Aorta (tissue), 5 donors: ENCODE measurements at places on chromosomes 7 and 10.

DNA sequence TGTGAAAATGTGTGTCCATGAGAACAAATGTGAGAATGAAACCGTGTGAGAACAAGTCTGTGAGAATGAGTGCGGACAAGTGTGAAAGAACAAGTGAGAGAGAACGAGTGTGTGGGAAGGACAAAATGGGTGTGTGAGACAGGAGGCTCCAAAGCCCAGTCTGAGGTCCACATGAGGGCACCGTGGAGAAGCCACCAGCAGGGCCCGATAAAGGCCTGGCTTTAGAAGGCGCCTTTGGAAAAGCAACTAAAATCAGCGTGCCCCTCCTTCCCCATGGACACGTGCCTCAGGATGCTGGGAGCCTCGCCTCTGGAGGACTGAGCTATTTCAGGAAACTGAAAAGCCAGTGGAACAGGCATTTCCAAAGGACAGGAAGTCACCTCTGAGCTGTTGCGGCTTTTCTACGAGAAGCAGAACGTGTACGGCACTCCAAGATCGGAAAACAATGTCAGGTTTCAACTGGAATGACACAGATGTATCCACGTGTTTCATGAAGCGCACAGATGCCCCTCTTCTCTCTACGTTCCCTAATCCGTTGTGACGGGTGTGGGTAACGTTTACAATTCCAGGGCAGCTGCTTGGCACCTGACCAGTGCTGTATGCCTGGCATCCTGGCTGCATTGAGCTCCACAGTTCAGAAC lies 46.4 kb downstream of the ESYT2 start:
- peak; percentile 85 for DNase-seq

DNA sequence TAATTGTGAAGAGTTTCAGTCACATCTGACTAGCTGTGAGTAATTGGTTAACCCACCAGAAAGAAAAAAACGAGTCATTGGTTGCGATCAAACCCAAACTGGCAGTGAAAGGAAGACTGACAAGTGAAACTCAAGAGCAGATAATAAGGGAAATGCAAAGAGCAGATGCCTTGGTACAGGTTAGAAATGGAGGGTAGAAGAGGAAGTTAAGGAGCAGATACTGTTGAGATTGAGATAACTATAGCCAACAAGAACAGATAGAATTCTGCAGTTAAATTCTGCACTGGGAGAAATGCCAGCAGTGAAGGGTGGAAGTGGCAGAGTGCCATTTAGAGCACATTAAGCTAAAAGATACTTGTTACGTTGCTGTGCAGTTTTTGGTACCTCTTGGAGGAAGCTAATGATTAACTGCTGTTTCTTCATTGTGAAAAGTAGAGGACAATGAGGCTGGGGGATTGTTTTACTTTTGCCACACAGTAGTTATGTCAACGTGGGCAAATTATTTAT lies 65.8 kb downstream of the CDK13 start:
- no peak for DNase-seq

DNA sequence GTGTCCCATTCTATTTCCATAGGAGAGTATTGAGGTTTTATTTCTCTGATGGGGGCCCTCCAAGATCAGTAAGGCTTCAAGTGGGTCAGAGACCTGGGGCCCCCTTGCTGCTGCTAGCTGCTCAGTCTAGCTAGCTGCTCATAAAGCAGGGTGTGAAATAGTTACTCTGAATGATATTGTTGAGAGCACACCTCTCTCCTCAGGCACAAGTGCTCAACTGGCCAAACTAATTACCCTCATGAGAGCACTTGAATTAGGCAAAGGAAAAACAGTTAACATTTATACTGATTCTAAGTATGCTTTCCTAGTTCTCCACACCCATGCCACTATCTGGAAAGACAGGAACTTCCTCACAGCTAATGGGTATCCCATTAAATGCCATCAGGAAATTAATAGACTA lies 5.4 kb upstream of the SFTPA1 start:
- no peak for DNase-seq

- no peak for DNase-seq
Observed at GRCh38 chr10:117830787-117831212, 215.9 kb downstream of the RAB11FIP2 start.

GRCh38 chr7:42672339-42672999 lies 239.4 kb downstream of the C7orf25 start:
- no peak for DNase-seq

- no peak for DNase-seq
Observed at GRCh38 chr7:55973747-55974250, 9.4 kb downstream of the NIPSNAP2 start.

- no peak for DNase-seq
Observed at GRCh38 chr10:99983280-99983988, 26.3 kb downstream of the DNMBP start.

DNA sequence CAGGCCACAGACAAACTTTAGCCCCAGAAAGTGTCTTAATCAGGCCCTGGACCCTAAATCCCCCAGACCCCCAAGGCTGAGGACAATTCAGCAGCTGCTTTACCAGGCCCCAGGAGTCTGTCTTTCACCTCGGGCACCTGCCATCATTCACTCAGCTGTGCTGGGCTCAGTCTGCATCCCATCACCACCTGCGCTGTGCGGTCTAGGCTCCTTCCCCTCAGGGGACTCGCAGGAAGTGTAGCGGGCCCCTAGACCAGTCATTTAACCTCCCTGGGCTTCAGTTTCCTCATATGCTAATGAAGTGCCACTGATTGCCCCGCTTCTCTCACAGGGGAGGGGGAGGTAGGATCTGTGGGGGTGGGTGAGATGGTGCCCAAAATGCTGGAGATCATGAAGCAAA lies 76.4 kb upstream of the ZMIZ1 start:
- no peak for DNase-seq

GRCh38 chr10:21975378-21975990 lies 28.0 kb downstream of the DNAJC1 start:
- DNase-seq, result no peak
